ENCODE measurements at places on chromosomes 1 and 21.

- no peak for DNase-seq
Observed at GRCh38 chr1:3292868-3293562, 161.4 kb upstream of the ARHGEF16 start.

DNA sequence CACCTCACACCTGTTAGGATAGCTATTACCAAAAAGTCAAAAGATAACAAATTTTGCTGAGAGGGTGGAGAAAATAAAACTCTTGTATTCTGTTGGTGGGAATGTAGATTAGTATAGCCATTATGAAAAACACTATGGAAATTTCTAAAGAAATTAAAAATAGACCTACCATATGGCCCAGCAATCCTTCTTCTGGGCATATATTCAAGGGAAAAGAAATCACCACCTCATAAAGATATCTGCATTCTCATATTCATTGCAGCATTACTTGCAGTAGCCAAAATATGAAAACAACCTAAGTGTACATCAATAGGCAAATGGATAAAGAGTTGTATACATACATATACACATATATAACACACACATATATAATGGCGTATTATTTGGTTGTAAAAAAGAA lies 791.6 kb upstream of the RGS18 start:
- no peak for DNase-seq

DNA sequence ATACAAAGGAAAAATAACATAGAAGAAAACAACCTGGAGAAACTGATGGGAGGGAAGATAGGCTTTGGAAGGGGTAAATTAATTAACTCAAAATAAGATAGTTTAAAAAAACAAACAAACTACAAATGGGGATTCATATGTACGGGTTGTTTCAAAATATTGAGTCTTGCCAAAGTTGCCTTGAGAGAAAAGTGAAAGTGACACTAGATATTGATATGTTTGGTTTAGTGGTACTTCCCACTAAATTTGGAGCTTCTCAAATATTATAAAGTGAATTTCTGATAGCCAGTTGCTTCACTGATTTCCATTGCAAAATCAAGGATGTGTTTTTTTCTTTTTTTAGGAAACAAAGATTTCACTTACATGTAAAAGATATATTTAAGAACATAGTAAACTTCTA lies 149.5 kb upstream of the RUNX1 start:
- no peak for DNase-seq

- DNase-seq, result no peak
Observed at GRCh38 chr1:47225430-47226100, 6.5 kb downstream of the TAL1 start.

DNA sequence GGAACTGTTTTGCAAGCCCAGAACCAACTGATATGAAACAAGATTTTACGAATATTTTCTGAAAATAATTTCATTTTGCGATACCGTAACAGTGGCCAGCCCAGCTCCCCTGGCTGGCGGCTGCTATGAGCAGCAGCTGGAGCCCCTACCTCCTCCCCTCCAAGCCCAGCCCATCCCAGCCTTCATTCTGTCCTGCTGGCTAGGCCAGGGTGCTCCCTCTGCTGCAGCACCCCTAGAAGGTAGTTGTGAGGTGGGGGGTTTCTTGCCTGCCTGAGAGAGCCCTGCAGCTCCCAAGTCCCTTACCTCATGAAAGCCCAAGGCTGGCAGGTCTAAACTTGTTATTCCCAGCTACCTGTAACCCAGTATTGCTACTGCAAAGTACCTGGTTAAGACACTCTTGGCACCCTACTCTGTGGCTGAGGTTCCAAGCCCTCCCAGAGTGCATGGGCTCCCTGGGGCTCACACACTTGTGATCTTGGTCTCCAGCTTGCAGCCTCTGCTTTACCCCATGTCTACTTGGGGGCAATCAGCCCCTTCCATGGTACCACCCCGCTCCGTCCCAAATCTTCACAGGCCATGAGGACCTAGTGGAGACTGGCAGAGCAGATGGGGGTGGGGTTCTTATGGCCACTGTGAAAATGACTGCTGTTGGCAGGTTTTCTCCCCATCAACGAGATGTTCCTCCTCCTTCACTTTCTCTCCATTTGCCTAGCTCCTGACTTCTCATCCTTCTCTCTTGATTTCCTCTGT lies 239.8 kb downstream of the TRABD2B start:
- DNase-seq, result no peak

DNA sequence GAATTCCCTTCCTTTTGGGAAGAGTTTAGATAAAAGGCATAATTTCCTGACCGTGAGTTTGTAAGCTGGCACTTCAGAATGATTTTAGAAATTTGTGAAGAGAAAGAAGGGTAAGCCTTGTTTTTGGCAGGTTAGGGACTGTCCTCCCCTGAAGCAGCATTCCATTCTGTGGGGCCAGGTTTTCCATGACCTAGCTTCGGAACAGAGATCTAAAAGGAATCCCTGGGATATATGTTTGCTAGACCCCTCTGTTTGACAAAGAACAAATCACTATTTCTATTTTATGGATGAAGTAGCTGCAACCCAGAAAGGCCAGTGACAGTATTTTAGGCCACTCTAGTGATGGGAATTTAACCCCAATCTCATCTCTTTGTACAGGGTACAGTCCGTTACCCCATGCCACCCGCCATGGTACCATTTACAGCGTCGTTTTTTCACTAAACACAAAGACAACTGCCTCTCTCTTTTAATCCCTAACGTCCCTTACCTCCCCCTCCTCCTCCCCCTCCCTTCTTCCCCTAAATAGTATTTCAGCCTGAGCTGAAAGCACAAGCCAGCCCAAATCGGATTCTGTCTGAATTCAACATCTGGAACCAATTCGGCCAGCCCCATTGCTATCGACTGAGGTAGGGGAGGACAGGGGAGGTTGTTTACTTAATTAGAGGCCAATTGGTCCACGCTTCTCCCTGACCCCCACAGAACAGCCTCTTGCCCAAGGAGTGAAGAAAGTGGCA lies 23.4 kb upstream of the IKBKE start:
- no peak for DNase-seq

DNA sequence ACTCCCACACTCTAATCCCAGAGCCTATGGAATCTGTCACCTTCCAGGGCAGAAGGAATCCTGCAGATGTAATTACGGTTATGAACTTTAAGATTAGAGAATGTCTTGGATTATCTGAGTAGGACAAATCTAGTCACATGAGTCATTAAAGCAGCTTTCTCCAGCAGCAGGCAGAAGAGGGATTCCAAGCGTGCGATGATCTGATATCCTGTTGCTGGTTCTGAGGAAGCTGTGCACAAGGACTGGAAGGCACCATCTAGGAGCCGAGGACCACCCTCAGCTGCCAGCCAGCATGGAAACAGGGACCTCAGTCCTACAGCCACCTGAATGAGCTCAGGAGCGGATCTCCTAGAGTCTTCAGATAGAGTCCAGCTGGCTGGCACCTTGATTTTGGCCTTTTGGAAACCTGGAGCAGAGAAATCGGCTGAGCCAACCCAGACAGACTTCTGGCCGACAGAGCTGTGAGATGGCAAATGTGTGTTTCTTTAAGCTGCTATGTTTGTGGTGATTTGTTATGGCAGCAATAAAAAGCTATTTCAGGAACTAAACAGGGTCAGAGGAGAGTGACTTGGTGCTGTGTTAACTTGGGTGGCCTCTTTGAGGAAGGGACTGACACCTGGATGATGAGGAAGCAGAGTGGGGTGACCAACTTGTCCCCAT lies 34.5 kb downstream of the LRRN2 start:
- no peak for DNase-seq

- no peak for DNase-seq
Observed at GRCh38 chr1:33703464-33703863, 160.4 kb upstream of the HMGB4 start.

- DNase-seq, result no peak
Observed at GRCh38 chr1:247352175-247352574, 20.5 kb upstream of the ZNF496 start.

- DNase-seq, result no peak
Observed at GRCh38 chr1:116481934-116482333, 88.9 kb downstream of the CD58 start.

DNA sequence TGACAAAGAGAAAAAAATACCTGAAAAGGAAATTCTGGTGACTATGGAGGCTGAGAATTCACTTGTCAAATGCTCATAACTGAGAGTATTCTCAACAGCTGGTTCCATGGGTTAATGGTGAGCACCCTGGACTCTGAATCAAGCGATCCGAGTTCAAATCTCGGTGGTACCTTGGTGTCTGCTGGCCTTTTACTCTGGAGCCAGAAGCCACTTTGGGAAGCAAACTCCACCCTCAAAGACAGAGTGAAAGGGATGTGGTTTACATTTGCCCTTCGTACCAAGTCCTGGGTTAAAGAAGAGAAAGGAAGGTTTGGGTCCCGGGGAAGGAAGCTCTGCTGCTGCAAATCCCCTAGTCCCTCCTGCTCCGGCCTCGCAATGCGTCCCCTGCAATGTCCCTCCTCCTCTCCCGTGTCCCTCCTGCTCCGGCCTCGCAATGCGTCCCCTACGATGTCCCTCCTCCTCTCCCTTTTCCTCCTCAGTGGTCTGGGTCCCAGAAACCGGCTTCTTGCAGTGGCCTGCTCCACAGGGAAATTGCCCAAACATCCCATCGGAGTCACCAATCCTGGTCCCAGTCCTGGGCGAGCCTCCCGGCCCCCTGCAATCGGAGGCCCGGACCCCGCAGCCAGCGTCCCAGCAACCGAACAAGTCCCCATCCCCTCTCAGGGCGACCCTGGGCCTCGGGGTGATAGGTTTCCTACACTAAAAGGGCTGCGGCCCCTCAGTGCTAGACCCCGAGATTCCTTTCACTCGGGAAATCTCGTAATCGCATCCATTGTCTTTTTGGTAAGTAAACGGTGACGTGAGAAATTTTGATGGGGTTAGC lies 129.4 kb downstream of the PPIAL4G start:
- no peak for DNase-seq

GRCh38 chr1:227808566-227808965 lies 6.9 kb upstream of the PRSS38 start:
- no peak for DNase-seq

- DNase-seq, result no peak
Observed at GRCh38 chr1:169201084-169201619, 94.7 kb downstream of the ATP1B1 start.

DNA sequence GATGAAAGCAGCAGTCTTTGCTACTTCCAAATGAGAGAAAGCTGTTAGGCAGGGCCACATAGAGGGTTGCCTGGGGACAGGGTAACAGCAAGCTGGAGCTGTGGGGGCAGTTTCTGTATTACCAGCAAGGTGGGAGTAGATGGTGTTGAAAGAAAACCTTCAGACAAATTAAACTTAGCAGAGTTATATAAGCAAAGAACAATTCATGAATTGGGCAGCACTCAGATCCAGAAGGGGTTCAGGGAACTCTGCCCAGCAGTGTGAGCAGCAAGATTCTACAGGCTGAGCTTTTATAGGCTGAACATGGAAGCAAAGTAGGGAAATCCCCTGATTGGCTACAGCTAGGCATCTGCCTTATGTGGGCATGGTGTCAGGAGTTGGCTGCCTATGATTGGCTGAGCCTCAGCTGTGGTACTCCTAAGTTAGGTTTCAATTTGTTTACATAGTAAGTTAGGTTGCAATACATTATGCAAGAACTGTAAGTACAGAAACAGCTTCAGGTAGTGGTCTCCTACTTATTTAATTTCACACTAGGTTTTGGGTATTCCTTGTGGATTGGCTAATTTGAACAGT lies 64.1 kb upstream of the TMPRSS2 start:
- DNase-seq, result no peak

GRCh38 chr1:226063977-226064815 lies 1.7 kb downstream of the H3-3A start:
- DNase-seq, result no peak

DNA sequence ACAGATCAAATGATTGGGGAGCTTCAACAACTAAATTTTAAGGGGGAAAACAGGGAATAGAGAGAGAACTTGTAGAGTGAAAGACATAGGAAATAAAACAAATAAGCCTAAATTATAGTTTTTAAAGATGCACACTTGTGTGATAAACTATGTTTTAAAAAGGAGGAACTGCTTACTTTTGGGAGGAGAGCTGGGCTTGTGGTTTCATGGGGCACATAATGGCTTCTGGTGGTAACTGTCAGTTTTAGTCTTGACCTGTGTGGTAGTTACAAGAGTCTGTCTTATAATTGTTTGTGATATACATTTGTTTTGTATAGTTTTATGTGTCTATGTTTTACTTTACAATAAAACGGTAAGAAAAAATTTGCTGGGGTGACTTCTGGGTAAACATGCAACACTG lies 165.3 kb downstream of the COL24A1 start:
- DNase-seq, result no peak

DNA sequence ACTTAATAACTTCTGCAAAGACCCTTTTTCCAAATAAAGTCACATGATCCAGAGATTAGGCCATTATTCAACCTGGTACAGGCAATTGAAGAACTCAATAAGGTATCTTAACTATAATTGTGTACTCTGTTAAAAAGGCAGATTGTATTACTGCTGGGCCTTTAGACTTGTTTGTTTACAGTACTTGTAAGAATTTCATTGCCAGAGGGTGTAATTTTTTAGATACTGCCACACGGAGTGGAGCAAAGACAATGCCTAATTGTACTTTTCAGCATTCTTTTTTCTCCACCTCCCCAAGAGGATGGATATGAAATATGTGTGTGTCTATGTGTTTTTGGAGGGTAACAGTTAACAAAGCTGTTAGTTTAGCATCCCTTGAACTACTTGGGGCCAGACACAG lies 47.5 kb downstream of the HUNK start:
- no peak for DNase-seq

DNA sequence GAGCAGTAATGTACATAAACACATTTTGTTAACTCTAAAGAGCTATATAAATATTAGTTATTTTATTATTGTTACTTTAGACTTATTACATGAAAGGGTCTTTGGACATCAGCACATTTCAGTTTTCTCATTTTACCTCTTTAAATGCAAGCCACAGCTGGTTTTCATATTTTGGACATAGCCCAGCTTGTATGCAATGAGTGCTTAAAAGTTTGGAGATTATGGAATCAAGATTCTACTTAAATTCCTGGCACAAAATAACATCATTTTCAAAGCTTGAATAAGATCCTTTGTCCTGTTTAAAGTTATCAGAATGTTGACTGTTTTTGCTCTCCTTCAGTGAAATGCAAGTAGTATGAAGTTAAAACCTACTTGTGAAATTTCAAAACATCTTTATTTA lies 15.5 kb upstream of the LEPR start:
- no peak for DNase-seq

DNA sequence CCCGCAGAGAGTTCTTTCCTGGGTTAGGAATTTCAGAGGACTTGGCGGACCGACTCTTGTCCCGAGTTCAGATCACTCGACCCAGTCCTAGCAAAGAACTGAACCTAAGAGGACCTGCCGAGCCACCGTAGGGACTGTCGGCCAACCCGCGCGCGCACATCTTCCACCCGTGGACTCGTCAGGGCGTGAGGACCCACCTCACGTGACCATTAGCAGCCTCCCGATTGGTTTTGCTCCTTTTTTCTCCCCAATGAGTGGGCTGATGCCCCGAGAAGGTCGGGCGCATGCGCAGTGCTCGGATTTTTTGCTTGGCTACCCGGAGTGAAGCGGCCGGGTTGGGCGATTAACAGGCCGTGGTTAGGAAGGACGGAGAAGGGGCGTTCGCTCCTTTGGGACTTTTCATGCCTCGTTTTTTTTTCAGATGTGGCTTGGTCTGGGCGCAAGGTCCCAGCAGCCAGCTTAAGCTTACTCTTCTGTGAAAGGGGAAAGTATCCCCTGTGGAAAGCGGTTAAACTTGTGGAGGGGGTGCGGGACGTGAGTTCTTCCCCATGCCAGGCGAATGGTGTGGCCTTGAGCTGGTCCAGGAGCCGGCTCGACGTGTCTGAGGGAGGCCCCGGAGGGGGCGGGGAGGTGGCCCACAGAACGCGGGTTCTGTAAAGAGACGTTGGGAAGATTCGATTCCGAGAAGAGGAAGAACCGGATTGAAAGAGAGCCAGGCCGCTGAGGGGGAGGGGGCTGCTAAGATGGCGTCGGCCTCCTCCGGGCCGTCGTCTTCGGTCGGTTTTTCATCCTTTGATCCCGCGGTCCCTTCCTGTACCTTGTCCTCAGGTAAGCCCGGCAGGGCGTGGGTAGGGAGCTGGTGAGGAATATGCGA lies at the start of gene PIP5K1A:
Gene PIP5K1A (plus strand): TSS at position 299 of the 874 bp plus-strand sequence. CDS start 445 bp downstream, at position 744.
- DNase-seq, result peak; percentile 98

Measured in COR-L47 (cell line).